ENCODE measurements at places on chromosomes 1 and 21. TPM values are rescaled to one million over a fixed set of nuclear protein-coding genes. Genes with fewer than 3 reads are reported as not detected.
A peak's percentile ranks its signal among the peaks of the same experiment; 100 is the strongest.

Gene ITLN1
- polyA plus RNA-seq: not detected

Gene FAM72D
- polyA plus RNA-seq: not detected

Gene CTXND2
- polyA plus RNA-seq: not detected

Gene NEK2
- not detected for polyA plus RNA-seq

Gene TOE1
- polyA plus RNA-seq: 12.3 TPM

Gene TMEM52
- polyA plus RNA-seq: 0.53 TPM

Gene CIART
- 0.74 TPM for polyA plus RNA-seq

Gene HRNR
- polyA plus RNA-seq: not detected

Gene SUSD4
- polyA plus RNA-seq: 2.6 TPM

Gene LRRC71
- not detected for polyA plus RNA-seq

GRCh38 chr1:28775121-28775942 is 36.6 kb upstream of the OPRD1 start:
- peak; percentile 74 for DNase-seq

DNA sequence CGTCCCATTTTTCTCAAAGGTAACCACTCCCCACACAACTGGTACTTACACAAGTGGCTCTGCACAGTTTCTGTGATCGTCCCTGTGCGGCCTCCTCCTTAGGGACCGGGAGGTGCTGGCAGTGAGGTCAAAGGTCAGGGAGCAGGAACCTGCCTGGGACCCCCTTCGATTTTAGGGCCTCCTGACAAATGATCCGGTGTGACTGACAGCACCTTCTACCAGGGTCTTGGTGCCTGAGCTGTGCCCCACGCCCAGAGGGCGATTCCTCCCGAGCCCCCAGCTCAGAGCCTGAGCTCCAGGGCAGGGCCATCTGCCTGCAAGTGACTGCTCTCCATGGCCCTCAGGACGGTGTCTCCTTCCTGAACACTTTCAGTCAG is 11.8 kb upstream of the TMEM240 start:
- no peak for DNase-seq

DNA sequence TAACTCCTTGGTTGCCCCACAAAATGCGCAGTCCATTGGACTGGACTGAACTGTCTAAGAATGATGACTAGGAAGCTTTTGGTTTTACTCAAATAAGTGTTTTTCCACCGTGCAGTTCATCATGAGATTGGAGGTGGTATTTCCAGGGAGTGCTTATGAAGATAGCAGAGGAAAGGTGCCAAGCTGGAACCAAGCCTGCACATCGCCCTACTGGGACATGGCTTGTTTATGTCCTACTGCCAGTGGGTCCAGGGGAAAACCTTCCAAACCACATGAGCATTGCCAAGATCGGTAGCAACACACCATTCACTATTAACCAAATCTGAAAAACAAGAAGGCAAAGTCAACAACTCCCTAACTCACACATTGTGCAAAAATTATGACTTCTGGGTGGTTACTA is 54.7 kb upstream of the DSCAM start:
- DNase-seq: no peak

- DNase-seq: no peak
These were observed 97.2 kb downstream of the DNAH14 start for GRCh38 chr1:225026701-225027100.

DNA sequence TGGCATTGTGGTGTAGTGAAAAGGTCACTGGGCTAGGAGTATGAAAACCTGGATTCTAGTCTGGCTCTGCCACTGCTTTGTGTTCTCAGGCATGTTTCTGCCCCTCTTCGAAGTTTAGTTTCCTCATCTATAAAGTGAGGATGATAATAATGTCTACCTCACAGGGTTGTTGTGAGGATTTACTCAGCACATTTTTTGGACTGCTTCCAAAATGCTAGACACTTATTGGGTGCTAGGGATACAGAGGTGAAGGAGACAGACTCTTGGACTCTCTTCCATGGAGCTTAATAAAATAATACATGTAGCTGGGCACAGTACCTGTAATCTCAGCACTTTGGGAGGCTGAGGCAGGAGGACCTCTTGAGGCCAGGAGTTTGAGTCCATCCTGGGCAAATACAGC is 3.6 kb downstream of the KIF2C start:
- DNase-seq: no peak

- no peak for DNase-seq
These were observed 65.0 kb downstream of the SYT6 start for GRCh38 chr1:114088392-114089299.

- no peak for DNase-seq
These were observed 8.4 kb downstream of the TNFRSF1B start for GRCh38 chr1:12174924-12175810.

GRCh38 chr21:8993284-8993942 is 1528.0 kb upstream of the TPTE start:
- DNase-seq: no peak

GRCh38 chr1:159406821-159407220 is 25.2 kb upstream of the OR10J4 start:
- DNase-seq: no peak

DNA sequence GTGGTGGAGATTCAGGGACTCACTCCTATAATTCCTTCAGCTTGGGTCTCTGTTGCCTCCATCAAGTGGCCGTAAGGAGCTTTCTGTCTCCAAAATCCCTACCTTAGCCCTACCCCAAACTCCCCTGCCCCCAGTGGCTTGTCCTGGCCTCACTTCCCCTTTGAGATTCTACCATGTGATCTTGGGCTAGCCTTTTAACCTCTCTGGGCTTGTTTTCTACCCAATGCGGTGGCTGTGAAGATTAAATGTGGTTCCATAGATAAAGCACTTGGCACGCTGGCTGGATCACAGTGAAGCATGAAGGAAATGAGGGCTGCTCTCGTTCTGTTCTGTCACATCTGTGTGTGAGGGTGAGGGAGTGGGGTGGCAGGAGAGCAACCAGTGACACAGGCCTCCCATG is 43.6 kb downstream of the FAAH start:
- no peak for DNase-seq

DNA sequence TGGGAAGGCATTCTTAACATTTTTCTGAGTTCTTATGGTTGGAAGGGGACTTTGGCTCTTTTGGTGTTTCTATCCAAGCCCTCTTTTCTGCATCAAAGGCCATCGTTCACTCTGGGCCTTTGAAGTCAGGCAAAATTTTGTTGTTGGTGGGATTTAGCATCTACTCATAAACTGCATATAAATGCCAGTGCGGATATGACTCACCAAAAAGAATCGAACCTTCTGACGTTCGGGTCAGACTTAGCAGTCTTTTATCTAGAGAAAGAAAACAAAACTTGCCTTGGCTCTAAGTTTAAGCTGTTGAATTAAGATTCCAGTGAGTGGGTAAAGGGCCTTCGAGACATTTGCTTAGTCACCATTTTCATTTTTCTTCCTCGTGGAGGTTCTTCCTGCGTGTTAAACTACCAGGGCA is 51.4 kb downstream of the EVA1C start:
- no peak for DNase-seq

- no peak for DNase-seq
These were observed 2.0 kb downstream of the EPHB2 start for GRCh38 chr1:22712502-22713271.

DNA sequence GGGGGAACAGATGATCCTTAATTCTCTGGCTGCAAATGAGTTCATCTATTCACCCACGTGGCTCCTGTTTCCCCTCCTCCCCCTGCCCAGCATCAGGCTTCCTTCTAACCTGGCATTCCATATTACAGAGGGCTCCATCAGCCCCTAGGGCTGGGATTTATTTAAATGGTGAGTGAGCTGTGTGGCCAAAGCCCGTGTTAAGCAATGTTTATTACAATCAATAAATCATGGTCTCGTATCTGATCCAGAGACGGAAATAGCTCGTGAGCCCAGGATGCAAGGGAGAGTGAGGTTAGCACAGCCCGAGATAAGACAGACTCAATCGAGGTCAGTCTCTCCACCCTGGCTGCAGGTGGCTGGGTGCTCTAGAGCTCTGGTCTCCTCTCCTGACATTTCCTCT is 43.1 kb upstream of the IGSF21 start:
- no peak for DNase-seq

DNA sequence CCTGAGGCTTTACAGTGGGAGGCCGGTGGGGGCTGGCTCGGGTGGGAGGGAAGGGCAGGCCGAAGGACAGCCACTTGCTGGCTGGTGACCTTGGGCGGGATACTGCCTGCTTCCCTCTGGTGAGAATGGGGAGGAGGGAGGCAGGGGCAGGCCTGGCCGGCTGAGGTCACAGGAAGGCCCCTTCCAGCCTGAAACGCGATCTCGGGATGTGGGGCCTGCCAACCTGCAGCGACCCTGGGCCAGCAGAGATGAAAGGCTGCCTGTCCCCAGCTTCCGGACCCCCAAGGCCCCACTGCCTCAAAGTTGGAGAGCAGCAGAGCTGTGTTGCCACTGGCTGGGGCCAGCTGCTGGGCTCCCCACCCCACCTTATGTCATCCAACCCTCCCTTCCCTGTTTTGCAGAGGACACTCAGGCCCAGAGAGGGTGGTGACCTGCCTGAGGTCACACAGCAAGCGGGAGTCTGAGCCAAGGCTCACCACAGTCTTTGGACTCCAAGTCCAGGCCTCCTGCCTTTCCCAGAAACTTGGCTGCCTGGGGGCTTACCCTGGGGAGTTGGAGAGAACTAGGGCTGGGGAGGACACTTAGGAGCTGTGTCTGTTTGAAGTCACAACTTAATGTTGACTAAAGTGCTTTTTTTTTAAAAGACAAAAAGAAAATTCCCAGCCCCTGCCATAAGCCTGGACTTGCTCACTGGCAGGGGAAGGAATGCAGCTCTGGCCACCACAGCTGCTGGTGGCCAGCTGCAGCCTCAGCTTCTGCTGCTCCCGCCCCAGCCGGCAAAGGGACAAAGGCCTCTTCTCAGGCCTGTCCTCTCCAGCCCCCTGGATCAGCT is 14.8 kb upstream of the WASF2 start:
- DNase-seq: no peak

DNA sequence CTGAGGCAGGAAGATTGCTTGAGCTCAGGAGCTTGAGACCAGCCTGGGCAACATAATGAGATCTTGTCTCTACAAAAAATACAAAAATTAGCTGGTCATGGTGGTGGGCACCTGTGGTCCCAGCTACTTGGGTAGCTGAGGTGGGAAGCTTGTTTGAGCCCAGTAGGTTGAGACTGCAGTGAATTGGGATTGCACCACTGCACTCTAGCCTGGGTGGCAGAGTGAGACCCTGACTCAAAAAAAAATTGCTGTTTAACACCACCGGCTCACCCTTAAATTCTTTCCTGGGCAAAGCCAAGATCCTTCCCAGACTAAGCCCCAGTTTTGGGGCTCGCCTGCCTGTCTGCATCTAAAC is 6.6 kb upstream of the NSUN4 start:
- no peak for DNase-seq

DNA sequence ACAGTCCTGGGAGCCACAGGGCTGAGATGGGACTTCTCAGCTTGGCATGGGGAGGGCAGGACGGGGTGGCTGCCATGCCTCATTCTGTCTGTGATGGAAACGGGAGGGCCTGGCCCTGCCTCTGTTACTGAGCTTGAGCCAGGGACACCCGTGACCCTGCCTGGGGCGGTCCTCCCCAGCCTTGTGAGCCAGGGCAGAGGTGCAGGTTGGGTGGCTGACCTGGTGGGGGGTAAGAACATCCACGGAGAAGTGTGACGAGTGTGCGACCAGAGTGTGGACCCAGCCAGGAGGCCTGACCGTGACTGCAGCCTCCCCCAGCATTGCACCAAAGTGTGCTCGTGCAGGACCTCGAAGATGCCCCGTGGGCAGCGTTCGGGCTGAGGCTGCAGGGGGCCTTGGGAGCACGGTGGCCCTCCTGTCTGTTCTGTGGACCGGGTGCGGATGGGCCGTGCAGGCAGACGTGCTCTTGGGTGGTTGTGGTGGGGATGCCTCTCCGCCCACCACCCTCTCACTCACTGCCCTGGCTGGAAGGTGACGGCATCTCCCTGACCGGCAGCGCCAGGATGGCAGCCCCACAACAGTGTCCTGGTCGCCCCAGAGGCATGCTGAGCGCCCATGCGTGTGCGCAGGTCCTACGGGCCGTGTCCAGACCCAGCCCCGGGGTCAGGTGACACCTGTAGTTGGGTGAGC is 45.4 kb downstream of the SKI start:
- no peak for DNase-seq

DNA sequence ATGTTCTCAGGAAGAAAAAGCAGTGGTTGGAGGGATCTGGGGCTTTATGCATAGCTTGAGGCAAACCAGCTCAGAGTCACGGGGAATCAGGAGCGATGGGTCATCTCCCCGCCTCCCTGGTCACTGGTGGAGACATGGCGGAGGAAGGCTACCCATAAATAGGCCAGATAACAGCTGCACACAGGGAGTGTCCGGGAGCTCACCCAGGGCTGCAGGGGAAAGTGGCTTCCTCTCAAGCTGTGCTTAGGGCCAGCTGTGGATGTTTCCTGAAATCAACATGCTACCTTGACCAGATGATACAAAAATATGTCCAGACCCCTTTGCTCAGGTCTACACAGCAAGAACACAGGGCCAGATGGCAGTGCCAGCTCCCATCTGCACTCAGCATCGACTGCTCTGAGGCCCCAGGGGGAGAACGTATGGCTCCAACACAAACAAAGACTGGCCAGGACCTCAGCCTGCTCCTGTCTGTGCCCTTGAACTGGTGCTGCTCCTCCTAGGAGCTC is 27.1 kb upstream of the RERE start:
- no peak for DNase-seq

GRCh38 chr1:162832470-162832869 is 28.5 kb downstream of the CCDC190 start:
- no peak for DNase-seq

GRCh38 chr1:22827666-22828483 is 117.2 kb downstream of the EPHB2 start:
- DNase-seq: no peak

DNA sequence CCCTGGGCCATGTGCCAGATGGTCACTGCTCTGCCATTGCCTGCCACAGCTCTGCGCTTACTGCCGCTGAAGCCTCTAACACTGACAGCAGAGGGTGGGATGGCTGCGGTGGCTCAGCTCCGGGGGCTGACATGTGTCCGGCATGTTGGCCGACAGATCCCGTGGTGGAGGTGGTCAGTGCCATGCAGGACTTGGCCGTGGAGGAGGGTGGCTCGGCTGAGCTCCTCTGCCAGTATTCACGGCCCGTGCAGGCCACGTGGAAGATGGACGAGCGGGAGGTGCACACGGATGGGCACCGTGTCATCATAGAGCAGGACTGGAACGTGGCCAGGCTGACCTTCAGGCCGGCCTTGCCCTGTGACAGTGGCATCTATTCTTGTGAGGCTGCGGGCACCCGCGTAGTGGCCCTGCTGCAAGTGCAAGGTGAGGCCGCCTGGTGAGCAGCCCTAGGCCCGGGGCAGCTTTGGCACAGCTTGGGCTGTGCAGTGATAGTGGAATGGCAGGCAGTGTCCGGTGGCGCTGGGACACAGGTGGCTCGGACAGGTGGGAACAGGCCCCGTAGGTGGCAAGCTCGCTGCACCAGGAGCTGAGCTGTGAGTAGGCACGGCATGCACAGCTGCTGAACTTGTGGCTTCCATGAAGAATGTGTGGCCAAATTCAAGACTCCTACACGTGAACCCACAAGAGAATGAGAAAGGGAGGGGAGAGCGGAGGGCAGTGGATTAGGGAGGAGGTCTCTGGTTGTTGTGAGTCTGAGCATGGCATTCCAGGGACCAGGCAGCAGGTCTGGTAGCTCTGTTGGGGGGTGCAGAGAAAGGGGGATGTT is 91.8 kb downstream of the TRIM11 start:
- peak; percentile 15 for DNase-seq

- DNase-seq: no peak
These were observed 27.2 kb downstream of the NUAK2 start for GRCh38 chr1:205294175-205294917.

- DNase-seq: no peak
These were observed 24.7 kb upstream of the CNN3 start for GRCh38 chr1:94951509-94952208.

Measured in naive thymus-derived CD8-positive, alpha-beta T cell (primary cell).